ENCODE measurements at places on chromosomes 3 and 15.

DNA sequence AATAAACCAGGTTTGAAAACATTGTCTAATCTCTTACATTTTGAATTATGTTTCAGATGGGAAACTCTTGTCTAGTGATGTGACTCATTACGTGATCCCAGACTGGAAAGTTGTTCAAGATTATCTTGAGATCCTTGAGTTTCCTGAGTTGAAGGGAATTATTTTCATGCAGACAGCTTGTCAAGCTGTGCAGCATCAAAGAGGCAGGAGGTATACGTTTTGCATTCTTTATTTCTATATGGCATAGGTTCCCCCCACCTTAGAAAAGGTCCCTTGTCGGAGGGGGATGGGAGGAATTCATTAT, 1.5 kb downstream of the DIS3L start:
- peak; percentile 42 for DNase-seq

DNA sequence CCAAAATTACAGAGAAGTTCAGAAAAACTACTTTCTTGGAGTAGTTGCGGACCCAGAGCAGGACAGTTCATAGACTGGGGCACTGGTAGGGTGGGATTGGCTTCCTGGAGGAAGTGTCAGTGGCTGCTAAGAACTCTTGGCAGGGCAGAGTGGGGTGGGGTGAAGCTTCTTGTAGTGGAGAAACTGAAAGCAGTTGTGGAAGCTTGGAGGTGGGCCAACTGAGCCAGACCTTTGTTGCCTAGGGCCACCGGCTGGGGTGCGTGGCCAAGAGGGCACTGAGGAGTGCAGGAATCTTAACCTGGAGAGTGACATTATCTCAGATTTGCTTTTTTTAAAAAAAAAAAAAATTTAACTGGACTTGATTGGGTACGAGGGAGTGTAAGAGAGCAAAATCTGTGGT, 3.1 kb downstream of the KAT2B start:
- DNase-seq, result peak; percentile 25

- peak; percentile 8 for DNase-seq
These were observed 701 bp downstream of the EIF5A2 start for GRCh38 chr3:170907637-170908234.

GRCh38 chr3:13767896-13768295, 112.0 kb downstream of the WNT7A start:
- DNase-seq, result no peak

GRCh38 chr15:90872486-90873184, 4.2 kb downstream of the FURIN start:
- peak; percentile 85 for DNase-seq

DNA sequence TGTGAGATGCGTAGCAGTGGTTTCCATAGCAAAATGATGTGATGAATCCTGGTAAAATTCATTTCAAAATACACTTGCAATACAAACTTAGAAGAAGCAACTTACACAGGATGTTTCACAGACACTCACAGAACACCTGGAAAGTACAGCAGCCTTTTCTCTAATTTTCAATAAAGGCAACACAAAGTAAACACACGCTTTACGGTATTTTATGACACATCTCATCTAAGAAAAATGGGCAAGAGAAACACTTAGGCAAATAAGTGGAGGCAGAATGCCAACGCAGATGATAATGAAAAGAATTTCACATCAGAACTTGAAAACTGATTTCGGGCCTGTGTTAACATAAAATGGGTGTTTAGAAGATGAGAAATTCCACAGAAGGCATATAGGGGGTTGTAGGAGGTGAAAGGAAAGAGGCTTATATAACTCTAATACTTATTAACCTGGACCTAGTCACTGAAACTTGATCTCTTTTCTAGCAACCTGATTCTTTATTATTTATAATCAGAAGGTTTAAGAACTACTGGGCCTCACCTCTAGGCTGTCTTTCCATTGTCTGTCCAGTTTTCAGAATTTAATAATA, 25.6 kb upstream of the MAP3K13 start:
- DNase-seq, result no peak

- no peak for DNase-seq
These were observed 5.3 kb upstream of the SMAD6 start for GRCh38 chr15:66696770-66697169.

- no peak for DNase-seq
These were observed 80.6 kb downstream of the LSM3 start for GRCh38 chr3:14258906-14259904.

- DNase-seq, result no peak
These were observed 38.8 kb downstream of the CRTAP start for GRCh38 chr3:33152363-33153360.

- DNase-seq, result peak; percentile 38
These were observed 40.3 kb downstream of the CTNNB1 start for GRCh38 chr3:41239587-41239986.

DNA sequence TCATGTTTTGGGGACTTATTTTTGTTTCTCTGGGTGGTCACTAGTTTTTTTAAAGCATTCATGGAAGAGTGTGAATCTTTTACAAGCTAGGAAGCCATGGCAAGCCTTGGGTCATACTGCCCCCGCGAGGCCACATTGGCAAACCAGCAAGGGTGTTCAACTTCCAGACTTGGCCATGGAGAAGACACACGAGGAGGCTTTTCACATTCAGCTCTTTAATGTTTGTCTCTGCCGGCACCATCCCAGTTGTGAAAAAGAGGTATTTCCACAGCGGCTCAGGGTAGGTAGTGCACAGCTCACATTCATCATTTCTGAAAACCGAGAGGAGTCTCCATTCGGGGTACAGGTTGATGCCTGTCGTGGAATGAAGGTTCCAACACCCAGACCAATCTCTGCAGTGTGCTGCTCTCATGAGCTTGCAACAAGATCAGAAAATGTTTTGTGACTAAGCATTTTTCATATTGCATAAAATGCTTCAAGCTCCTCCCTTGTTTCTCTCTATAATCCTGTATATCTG, 7.7 kb downstream of the CCR5 start:
- peak; percentile 79 for DNase-seq
